ENCODE measurements at places on chromosomes 6 and 20. TPM values are rescaled to one million over a fixed set of nuclear protein-coding genes. Genes with fewer than 3 reads are reported as not detected.

PLCB4 gene
- total RNA-seq: 8.2 TPM

EPM2A gene
- total RNA-seq: 6.8 TPM

SPDEF gene
- not detected for total RNA-seq

ZSCAN26 gene
- total RNA-seq: 16.7 TPM

RBPJL gene
- total RNA-seq: not detected

MCCD1 gene
- total RNA-seq: not detected

HLA-DQA1 gene
- 0.16 TPM for total RNA-seq

FGD2 gene
- total RNA-seq: not detected

BPIFB4 gene
- not detected for total RNA-seq

CFAP61 gene
- total RNA-seq: not detected

SPATS1 gene
- not detected for total RNA-seq

SMIM28 gene
- total RNA-seq: not detected

BEND6 gene
- total RNA-seq: 13.1 TPM

SNAP25 gene
- 4.5 TPM for total RNA-seq

TPX2 gene
- 7.6 TPM for total RNA-seq

SLC22A7 gene
- total RNA-seq: not detected

GABRR1 gene
- not detected for total RNA-seq

LSM14B gene
- total RNA-seq: 47.5 TPM

PBOV1 gene
- not detected for total RNA-seq

PRRT1 gene
- total RNA-seq: 0.09 TPM

RNF182 gene
- total RNA-seq: 0.34 TPM

GABBR1 gene
- 18.8 TPM for total RNA-seq

C20orf204 gene
- 0.60 TPM for total RNA-seq

CNBD2 gene
- 1.7 TPM for total RNA-seq

SGK2 gene
- not detected for total RNA-seq

SLC12A5 gene
- under 0.01 TPM for total RNA-seq

SIRPB1 gene
- total RNA-seq: 0.17 TPM

FKBP5 gene
- 1.7 TPM for total RNA-seq

PREX1 gene
- total RNA-seq: 30.7 TPM

RIPPLY2 gene
- not detected for total RNA-seq

AGER gene
- total RNA-seq: 0.16 TPM

EPPIN gene
- not detected for total RNA-seq

TFAP2A gene
- total RNA-seq: not detected

MACROD2 gene
- total RNA-seq: 0.63 TPM

AURKA gene
- 8.2 TPM for total RNA-seq

LRRC73 gene
- total RNA-seq: 0.60 TPM

LRRN4 gene
- not detected for total RNA-seq

APOM gene
- 1.8 TPM for total RNA-seq

MATN4 gene
- total RNA-seq: not detected

NRSN1 gene
- under 0.01 TPM for total RNA-seq

SCGN gene
- total RNA-seq: not detected

IPCEF1 gene
- 0.47 TPM for total RNA-seq

STMN3 gene
- 11.7 TPM for total RNA-seq

NNAT gene
- 0.26 TPM for total RNA-seq

RAMACL gene
- 0.43 TPM for total RNA-seq

TFAP2B gene
- total RNA-seq: not detected

NSFL1C gene
- total RNA-seq: 16.7 TPM

SNX21 gene
- 80.1 TPM for total RNA-seq

KCNB1 gene
- 0.17 TPM for total RNA-seq

UBE2J1 gene
- 15.8 TPM for total RNA-seq

TMEM242 gene
- 5.7 TPM for total RNA-seq

TPD52L1 gene
- 7.4 TPM for total RNA-seq

DEFB132 gene
- total RNA-seq: not detected

SLC22A16 gene
- not detected for total RNA-seq

CNR1 gene
- not detected for total RNA-seq

ZNF165 gene
- total RNA-seq: 0.52 TPM

RIOK1 gene
- 17.2 TPM for total RNA-seq

CALHM5 gene
- 8.4 TPM for total RNA-seq
